SIG-M5 (cell line): ENCODE measurements at places on chromosomes 2 and 18.

DNA sequence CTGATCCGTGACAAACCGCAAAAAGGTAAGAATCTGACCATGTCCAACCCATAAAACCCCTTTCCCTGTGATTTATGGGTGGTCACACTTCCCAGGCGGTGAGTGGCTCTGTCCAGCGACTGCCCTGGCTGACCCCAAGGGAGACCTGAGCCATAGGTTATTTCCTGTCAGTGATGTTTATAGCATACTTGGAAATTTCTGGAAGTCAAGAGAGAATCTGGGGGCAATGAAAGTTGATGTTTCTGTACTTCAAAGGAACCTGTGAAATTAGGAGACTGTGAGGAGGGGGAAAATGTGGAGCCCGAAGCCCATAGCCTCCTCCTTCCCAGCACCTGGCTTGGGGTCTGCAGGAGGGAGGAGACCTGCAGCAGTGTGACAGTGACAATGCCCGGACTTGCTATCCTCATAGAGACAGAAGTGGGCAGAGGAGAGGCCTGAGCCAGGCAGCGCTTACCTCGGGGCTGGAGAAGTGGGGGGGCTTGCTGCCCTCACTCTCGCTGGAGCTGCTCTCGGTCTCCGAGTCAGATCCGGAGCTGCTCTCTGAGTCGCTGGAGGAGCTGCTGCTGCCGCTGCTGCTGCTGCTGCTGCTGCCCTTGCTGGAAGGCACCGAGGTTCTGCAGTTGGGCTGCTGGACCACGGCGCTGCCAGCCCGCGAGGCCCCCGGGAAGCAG is 111.3 kb upstream of the REV1 start:
- DNase-seq, result no peak

GRCh38 chr2:36672199-36672598 is 24.3 kb upstream of the VIT start:
- no peak for DNase-seq

- DNase-seq, result no peak
Observed at GRCh38 chr18:60199505-60199904, 173.1 kb downstream of the MC4R start.

DNA sequence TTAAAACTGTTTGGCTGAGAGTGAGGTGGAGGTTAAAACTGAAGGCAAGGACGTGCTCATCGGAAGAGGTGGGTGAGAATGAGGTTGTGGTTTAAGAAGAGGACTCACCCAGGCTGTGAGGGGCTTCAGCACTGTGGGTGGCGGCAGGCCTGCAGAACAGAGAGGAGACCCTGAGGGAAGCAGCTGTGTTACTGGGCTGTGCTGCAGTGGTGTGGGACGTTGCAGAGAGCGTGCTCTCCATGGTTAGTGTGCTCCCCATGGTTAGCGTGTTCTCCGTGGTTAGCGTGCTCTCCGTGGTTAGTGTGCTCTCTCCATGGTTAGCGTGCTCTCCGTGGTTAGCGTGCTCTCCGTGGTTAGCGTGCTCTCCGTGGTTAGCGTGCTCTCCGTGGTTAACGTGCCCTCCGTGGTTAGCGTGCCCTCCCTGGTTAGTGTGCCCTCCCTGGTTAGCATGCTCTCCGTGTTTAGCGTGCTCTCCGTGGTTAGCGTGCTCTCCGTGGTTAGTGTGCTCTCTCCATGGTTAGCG is 68.5 kb upstream of the NFATC1 start:
- no peak for DNase-seq

DNA sequence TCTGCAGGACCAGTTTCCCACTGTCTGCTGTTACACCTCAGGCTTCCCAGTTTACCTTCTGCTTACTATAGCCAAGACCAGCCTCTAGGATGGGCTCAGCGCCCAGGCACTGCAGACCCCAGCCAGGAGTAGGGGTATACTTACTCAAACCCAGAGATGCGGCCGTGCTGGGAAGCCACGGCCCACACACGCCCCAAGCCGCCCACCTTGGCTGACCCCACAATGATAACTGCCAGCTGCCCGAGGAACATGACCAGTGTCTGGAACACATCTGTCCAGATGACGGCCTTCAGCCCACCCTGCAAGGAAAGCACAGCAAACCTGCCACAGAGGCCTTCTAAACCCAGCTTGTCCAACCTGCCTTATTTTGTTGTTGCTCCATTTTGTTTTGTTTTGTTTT is 6.6 kb upstream of the ATRAID start:
- no peak for DNase-seq

- DNase-seq, result no peak
Observed at GRCh38 chr2:33268246-33268831, 208.1 kb upstream of the RASGRP3 start.

- DNase-seq, result no peak
Observed at GRCh38 chr18:76447258-76447890, 47.7 kb downstream of the ZNF516 start.

GRCh38 chr2:231617059-231617926 is 24.6 kb downstream of the TEX44 start:
- no peak for DNase-seq

DNA sequence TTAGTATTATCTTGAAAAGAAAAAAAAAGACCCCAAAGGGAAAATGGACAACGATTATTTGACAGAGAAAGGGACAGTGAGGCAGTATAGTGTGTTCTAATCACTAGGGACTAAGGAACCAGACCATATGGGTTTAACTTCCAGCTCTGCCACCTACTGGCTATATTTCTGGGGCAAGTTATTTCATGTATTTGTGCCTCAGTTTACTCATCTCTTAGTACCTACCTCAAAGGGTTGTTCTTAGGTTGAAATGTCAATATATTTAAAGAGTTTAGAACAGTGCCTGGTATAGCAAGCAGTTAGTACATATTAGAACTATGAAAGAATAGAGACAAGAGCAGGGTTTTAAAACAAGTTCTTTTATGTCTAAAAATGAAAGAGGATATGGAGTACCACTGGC is 42.7 kb downstream of the PRKD3 start:
- no peak for DNase-seq

GRCh38 chr18:34117319-34117718 is 107.4 kb downstream of the NOL4 start:
- DNase-seq, result no peak

DNA sequence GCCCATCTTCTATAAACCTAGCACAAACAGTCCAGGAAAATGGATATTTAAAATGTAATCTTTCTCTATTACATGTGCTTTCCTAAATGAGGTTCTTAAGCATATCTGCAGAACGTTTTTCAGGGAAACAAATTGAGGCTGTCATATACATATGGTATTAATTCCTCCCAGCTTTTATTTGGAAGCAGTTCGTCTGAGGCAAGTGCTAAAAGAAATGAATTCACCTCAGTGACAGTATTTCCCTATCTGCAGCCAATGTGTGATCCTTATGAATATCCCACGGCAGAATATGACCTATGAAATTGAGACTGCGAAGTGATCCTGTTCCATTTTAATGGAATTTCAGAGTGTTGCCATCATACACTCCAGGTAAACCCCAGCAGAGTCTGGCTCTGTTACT is 7.1 kb downstream of the MYOM1 start:
- DNase-seq, result no peak

DNA sequence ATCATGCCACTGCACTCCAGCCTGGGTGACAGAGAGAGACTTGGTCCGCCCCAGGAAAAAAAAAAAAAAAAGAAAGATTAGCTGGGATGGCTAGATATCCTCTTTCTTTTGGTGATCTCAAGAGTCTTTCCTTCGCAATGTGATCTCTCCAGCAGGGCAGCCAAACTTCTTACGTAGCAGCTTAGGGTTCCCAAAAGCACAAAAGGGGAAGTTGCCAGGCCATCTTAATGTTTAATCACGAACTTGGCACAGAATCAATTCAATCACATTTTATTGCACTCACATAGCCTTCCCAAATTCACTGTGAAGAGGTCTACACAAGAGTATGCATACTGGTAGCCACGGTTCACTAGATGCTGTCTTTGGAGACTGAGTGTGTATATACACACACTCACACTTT is 53.1 kb downstream of the VIL1 start:
- no peak for DNase-seq
